ENCODE measurements at places on chromosomes 5 and 9.

GRCh38 chr5:111472579-111472978 is 39.8 kb downstream of the STARD4 start:
- no peak for DNase-seq

DNA sequence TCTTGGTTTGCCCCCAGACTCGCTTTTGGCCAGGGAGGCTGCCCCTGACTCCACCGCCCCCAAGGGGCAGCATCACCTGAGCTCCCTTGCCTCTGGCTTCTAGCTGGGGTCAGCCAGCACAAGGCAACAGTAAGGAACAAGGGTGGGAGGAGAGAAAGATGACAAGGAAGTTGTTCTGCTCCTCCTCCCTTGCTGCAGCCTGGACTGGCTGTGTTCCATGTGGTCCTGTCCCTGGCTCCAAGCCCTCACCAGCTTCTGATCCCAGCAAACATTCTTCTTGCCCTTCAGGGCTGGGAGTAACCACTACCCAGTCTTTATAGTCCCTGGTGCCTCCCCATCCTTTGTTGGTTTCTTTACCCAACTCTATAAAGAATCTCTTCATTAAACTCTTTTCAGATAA is 100.3 kb upstream of the SPIN1 start:
- DNase-seq, result no peak

GRCh38 chr5:143154510-143155370 is 248.7 kb downstream of the NR3C1 start:
- DNase-seq, result no peak

- no peak for DNase-seq
These were observed 28.9 kb downstream of the STXBP1 start for GRCh38 chr9:127640908-127641545.

- DNase-seq, result no peak
These were observed 127.0 kb upstream of the NTRK2 start for GRCh38 chr9:84542554-84542953.

DNA sequence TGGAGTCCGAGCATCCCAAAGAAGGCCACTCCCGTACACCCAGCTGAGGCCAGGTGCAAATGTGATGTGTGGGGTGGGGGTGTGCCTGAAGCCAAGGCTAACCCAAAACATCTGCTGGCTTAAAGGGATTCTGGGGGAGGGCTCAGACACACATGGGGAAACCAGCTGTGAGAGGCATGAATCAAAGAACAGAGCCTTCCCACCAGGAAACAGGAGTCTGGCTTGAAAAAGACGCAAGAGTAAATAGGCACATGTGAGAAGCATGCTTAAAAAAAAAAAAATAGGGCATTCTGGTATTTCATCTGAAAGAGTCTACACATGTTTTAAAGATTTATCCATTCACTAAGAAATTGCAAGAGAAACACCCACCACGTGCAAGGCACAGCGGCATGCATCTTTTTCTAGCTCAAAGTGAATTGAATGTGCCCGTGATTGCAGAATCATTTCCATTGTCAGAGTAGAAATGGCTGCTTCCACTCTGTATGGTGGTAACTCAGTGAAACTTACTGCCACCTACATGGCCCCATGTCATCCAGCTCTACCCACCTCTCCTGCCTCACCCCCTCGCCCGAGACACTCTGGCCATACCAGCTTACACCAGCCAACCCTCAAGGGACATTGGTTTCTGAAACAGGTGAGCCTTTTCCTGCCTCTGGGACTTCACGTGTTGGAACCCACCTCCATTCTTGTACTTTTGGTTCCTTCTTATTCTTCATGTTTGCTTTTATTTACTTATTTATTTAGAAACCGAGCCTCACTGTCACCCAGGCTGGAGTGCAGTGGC is 71.5 kb downstream of the SEMA5A start:
- no peak for DNase-seq

- DNase-seq, result no peak
These were observed 139.1 kb downstream of the KCNIP1 start for GRCh38 chr5:170642776-170643436.

- DNase-seq, result no peak
These were observed 489.6 kb downstream of the MAN2A1 start for GRCh38 chr5:110179321-110179720.

Measured in activated CD4-positive, alpha-beta T cell treated with anti-CD3 and anti-CD28 coated beads for 48 hours (primary cell).